ENCODE measurements at places on chromosomes 12 and 14.
A peak's percentile ranks its signal among the peaks of the same experiment; 100 is the strongest.

GRCh38 chr12:108842361-108842760, 15.0 kb downstream of the SSH1 start:
- no peak for DNase-seq

- DNase-seq, result peak; percentile 74
These were observed at the start of gene HOXC13 for GRCh38 chr12:53938326-53939140. Gene HOXC13, plus strand, starts transcription at chr12:53938831. Its CDS starts 76 bp downstream, at chr12:53938907.

- no peak for DNase-seq
These were observed 30.7 kb downstream of the FOXN3 start for GRCh38 chr14:89386212-89386886.

- DNase-seq, result no peak
These were observed 59.5 kb downstream of the DAAM1 start for GRCh38 chr14:59247801-59248584.
